Muscle of back (tissue), 13 donors: ENCODE measurements at places on chromosomes 13 and 19.
A peak's percentile ranks its signal among the peaks of the same experiment; 100 is the strongest.

- DNase-seq, result no peak
These were observed 41.5 kb downstream of the URI1 start for GRCh38 chr19:29983568-29983967.

- DNase-seq, result peak; percentile 55
These were observed 44.9 kb upstream of the USPL1 start for GRCh38 chr13:30572859-30573275.

- DNase-seq, result peak; percentile 70
These were observed 16.8 kb upstream of the COMP start for GRCh38 chr19:18807861-18808331.

GRCh38 chr13:104487006-104487405, 1420.8 kb upstream of the SLC10A2 start:
- DNase-seq, result no peak

GRCh38 chr13:79392882-79393563, 13.0 kb downstream of the RBM26 start:
- DNase-seq, result no peak

- no peak for DNase-seq
These were observed 1814.9 kb downstream of the SLITRK5 start for GRCh38 chr13:89486065-89486464.

GRCh38 chr13:42597505-42597904, 23.6 kb downstream of the TNFSF11 start:
- no peak for DNase-seq

DNA sequence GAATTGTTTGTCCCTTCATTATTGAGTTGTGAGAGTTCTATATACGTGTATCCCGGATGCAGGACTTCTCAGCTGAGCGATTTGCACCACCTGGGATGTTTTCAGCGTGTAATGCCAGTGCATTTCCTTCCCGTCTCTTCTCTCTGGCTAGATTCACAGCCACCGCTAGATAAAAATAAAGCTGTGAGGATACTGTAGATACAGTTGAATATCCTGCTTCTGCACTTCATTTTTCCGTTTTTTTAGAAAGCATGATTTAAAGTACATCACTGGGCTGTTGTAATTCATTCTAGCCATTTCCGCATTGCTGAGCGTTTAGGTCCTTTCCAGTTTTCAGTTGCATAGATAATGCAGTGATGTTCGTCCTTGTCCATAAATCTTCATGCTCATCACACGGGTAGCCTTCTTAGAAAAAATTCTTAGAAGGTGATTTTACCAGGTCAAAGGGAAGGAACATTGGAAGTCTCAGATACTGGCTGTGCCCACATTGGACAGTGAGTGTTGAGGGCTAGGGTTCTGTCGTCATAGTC, 14.7 kb downstream of the PPP1R37 start:
- no peak for DNase-seq

GRCh38 chr19:18670312-18670711, 13.2 kb upstream of the CRTC1 start:
- DNase-seq, result peak; percentile 53

DNA sequence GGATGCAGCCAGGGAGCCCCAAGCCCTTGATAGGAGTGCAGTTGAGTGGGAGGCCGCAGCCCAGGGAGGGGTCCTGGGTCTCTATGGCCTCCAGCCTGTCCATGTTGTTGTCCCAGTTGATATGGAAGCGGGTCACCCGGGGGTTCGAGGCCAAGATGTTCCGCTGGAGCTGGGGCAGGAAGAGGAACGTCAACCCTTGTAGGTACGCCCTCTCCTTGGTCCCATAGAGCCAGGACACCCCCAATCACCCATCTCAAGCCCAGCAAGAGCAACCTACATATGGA, 2.9 kb upstream of the PRKACA start:
- no peak for DNase-seq
